ENCODE measurements at places on chromosomes 13 and 19. TPM values are rescaled to one million over a fixed set of nuclear protein-coding genes. Genes with fewer than 3 reads are reported as not detected.
A peak's percentile ranks its signal among the peaks of the same experiment; 100 is the strongest.

RNF113B gene
- polyA plus RNA-seq: 0.06 TPM

ZFP36 gene
- 25.1 TPM for polyA plus RNA-seq

DCLK1 gene
- 6.8 TPM for polyA plus RNA-seq

DZIP1 gene
- polyA plus RNA-seq: 73.8 TPM

GRIN3B gene
- polyA plus RNA-seq: 0.91 TPM

SMIM44 gene
- 0.47 TPM for polyA plus RNA-seq

ERICH4 gene
- polyA plus RNA-seq: 4.3 TPM

DNA sequence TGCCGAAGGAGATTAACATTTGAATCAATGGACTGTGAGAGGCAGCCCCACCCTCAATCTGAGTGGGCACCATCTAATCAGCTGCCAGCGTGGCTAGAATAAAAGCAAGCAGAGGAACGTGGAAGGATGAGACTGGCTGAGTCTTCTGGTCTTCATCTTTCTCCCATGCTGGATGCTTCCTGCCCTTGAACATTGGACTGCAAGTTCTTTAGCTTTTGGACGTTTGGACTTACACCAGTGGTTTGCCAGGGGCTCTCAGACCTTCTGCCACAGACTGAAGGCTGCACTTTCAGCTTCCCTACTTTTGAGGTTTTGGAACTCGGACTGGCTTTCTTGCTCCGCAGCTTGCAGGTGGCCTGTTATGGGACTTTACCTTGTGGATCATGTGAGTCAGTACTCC, 14.7 kb downstream of the NHLRC3 start:
- DNase-seq: no peak

- peak; percentile 9 for DNase-seq
Observed at GRCh38 chr13:62337109-62337880, 921.6 kb upstream of the PCDH20 start.

- DNase-seq: no peak
Observed at GRCh38 chr19:2306281-2306806, 1.6 kb downstream of the LINGO3 start.

GRCh38 chr13:77168237-77168636, 141.3 kb upstream of the FBXL3 start:
- DNase-seq: no peak

DNA sequence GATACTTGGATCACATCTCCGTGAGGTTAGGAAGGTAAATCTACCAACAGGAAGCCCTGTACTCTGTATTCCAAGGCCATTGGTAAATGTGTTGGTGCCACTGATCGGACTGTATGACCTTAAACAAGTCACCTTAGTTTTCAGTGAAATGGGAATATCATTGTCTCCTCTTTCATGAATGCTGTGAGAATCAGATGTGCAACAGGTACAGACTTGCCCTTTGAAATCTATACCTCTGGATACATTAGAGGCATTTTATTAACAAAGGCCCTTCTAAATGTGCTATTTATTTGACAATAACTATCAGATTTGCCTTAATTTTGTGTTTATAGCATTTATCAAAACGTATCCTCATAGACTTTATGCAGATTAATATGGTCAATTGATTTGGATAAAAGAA, 11.0 kb downstream of the NHLRC3 start:
- no peak for DNase-seq

GRCh38 chr19:2244486-2244885, 4.6 kb upstream of the AMH start:
- no peak for DNase-seq

DNA sequence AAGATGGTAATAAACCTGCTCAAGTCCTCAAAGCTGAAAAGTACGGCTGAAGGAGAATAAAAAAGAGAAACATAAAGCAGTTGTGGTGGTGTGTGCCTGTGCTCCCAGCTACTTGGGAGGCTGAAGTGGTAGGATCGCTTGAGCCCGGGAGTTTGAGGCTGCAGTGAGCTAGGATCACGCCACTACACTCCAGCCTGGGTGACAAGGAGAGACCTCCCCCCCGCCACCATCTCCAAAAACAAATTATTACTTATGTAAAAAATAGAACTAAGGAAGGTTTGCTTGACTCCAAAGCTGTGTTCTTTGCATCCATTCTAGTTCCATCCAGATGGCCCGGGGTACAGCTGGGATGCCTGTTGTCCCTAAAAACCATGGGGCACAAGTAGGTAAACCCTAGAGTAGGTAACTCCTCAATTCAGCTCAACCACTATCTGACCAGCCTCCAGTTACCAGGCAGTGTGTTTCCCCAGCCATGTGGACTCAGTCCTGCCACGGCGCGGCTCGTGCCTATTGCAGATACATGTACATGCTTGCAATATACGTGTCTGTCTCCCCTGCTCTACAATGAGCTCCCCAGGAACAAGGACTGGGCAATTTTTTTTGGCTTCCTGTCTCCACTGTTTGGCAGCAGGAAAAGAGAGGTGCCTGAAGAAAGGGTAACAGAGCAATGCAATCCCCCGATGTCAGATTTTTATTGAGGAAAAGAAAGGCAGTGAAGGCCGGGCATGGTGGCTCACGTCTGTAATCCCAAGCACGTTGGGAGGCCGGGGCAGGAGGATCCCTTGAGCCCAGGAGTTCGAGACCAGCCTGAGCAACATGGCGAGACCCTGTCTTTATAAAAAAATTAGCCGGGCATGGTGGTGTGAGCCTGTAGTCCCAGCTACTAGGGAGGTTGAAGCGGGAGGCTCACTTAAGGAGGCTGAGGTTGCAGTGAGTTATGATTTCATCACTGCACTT, 101.3 kb downstream of the GNG7 start:
- DNase-seq: no peak

- no peak for DNase-seq
Observed at GRCh38 chr13:114236227-114236626, 1.5 kb downstream of the CDC16 start.

DNA sequence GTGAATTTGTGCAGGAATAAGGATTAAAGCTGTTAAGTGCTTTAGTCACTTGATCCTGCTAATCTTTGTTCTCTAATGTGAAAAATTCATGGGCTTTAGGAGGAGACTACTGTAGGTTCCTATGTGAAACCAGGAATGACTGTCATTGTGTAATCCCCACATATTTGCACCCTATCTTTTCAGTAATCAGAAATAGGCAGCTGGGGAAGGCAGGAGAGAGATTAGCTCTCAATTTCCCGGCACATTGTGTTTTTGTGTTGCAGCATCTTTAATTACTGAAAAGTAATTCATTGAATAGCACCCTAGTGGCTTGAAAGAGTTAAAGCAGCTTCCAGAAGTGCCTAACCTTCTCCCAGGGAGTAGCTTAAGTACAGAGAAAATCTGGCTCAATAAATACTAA, 282.9 kb downstream of the OLFM4 start:
- DNase-seq: no peak

- no peak for DNase-seq
Observed at GRCh38 chr13:39766464-39767158, 111.1 kb downstream of the COG6 start.
